AG08395 (cell line): ENCODE measurements at places on chromosomes 13 and 19.

DNA sequence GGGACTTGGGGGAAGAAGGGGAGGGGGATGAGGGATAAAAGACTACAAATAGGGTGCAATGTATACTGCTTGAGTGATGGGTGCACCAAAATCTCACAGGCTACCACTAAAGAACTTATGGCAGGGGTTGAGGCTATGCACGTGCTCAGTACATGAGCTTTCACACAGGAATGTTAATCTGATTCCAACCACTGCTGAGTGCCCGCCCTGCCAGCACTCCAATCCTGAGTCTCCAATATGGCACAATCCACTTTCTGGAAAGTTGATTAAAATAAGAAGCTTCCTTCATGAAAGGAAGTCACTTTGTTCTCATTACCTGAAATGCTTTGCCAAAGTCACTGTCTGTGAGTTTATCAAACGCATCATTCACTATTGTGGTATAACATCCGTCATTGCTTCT lies 463.0 kb downstream of the IRS2 start:
- DNase-seq = no peak

DNA sequence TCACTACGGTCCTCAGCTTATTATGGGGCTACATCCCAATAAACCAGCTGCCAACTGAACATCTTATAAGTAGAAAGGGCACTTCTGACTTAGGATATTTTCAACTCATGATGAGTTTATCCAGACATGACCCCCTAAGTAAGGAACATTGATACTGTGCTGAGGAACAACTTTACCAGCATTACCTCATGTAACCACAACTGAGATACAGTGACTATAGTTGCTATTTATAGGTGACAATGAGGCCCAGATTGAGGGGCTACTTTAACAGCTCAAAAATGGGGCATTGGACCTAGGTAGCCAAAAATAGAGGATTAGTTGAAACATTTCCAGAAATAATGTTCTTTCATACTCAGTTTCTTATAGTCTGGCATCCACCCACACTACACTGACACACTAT lies 26.8 kb downstream of the SKA3 start:
- DNase-seq = no peak

- no peak for DNase-seq
Observed at GRCh38 chr19:33499671-33500506, 21.7 kb downstream of the PEPD start.

GRCh38 chr13:44089452-44089851 lies 209.7 kb downstream of the LACC1 start:
- no peak for DNase-seq

DNA sequence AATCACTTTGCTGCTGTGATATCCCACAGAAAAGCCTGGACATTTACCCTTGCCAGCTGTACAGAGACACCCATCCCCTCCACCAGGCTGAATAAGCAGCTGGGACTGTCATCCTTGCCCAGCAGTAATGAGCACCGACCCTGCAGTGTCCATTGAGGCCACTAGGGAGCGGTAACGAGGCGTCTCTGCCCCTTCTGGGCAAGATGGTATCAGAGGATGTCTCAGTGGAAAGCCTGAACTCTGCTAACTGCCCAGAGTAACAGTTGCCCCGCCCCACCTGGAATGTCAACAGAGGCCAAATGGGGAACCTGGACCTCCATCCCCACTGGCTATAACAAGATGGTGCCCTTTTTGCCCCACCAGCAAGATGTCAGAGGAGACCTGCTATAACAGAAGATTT lies 22.8 kb upstream of the CEACAM20 start:
- peak; percentile 30 for DNase-seq

- no peak for DNase-seq
Observed at GRCh38 chr13:21060338-21061028, 903 bp downstream of the LATS2 start.

DNA sequence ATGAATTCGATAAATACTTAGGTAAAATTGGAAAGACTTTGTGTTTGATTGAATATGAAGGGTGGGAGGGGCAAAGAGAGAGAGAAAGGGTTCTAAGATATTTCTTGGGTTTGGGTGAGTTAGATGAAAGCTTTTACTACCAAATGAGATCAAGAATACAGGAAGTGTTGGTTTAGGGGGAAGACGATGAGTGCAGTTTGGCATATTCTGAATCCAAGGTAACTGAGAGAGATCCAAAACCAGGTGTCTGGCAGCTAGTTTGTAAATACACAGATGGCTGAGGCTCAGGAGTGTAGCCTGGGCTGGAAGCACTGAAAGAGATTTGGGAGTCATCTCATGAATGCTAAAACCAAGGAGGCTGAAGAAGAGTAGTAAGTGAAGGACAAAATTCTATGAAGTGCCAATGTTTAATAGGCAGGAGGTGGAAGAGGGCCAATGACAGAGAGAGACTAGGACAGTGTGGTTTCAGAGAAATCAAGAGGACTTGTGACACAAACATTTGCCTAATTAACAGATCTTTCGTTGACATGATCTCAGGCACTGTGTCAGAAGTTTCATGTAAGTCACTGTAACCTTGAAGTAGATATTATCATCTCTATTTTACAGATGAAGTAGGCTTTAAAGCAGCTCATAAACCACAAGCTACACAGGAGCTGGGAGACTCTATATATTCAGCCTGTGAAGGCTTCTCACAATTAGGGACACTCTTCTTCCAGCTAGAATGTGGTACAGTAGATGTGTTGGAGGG lies 70.2 kb upstream of the ZDHHC20 start:
- no peak for DNase-seq

DNA sequence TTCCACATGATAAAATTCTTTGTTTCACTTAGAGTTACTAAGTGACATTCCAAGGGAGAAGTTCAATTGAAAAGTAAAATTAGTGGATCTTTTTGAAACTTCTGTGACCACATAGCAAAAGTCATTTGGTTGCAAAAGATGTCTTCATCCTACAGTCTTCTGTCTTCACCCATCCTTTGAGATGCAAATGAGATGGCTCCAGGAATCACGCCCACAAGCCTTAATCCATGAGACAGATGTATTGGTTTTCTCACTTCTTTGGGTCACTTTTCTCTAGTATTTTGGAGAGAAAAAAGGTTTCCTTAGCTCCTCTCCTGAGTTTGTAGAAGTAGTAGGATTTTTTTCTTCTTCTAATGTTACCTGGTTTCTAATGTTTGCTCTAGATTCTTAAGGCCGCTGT lies 259.5 kb upstream of the SLC10A2 start:
- DNase-seq = no peak

DNA sequence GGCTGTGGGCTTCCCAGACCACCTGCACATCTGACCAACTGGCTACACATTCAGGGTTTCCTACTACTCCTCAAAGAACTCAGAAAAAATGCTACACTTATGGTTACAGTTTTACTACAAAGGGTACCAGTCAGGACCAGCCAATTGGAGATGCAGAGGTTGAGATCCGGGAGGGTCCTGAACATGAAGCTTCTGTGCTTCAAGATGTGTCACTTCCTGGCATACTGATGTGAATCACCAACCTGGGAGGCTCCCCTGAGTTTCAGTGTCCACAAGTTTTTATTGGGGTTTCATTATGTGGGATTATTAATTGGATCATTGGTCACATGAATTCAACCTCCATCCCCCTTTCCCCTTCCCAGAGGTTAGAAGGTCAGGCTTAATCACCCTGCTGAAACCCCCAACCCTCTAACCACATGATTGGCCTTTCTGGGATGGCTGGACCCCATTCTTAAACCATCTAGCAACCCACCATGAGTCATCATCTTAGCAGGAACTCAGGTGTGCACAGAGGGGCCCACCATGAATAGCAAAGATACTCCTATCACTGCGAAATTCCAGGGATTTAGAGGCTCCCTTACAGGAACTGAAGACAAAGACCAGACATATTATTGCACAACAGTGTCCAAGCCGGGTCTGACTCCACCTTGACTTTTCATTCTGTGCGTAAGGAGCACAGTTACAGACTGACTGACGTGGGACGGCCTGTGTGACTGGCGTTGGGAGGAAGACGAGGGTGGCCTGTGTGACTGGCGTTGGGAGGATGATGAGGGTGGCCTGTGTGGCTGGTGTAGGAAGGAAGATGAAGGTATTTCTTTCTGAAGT lies 90.7 kb downstream of the ATP8A2 start:
- no peak for DNase-seq

GRCh38 chr19:3361384-3362216 lies 4.8 kb upstream of the NFIC start:
- no peak for DNase-seq

GRCh38 chr19:49605605-49606004 lies 14.6 kb downstream of the PRR12 start:
- no peak for DNase-seq

DNA sequence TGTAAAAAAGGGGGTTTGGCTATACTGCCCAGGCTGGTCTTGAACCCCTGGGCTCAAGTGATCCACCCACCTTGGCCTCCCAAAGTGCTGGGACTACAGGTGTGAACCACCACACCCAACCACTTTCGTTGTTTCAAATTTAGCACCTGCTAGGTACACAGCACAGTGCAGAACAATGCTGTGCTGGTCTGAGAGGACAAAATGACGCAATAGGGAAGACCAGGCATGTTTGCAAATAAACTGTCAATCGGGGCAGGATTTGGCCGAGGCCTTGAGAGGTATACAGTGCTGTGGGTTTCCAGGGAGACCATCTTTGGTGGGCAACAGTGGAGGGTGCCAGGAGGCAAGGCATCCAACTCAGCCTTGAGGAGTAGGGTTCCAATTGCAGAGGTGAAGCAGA lies 37.0 kb downstream of the ATP12A start:
- no peak for DNase-seq

DNA sequence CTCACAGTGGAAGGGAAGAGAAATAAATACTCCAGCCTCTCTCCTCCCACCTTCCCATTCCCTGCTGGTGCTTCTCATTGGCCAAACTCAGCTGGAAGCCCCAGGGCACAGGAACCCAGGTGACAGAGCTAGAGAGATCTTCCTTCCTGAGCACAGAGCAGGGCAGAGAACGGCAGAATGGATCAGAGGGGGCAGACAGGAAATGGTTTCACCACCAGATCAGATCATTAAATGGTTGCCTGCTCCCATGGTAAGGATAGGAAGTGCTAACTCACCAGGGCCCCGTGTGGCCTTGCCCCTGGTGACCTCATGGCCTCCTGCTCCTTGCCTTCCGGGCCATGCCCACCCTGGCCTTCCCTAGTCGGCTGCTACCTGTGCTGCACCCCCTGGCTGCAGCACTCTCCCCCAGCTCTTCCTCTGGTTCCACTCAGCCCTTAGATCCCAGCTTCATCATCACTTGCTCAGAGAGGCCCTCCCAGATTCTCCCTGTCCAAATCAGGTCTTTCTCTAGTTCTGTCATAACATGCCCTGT lies 108.7 kb downstream of the DPF1 start:
- DNase-seq = no peak

DNA sequence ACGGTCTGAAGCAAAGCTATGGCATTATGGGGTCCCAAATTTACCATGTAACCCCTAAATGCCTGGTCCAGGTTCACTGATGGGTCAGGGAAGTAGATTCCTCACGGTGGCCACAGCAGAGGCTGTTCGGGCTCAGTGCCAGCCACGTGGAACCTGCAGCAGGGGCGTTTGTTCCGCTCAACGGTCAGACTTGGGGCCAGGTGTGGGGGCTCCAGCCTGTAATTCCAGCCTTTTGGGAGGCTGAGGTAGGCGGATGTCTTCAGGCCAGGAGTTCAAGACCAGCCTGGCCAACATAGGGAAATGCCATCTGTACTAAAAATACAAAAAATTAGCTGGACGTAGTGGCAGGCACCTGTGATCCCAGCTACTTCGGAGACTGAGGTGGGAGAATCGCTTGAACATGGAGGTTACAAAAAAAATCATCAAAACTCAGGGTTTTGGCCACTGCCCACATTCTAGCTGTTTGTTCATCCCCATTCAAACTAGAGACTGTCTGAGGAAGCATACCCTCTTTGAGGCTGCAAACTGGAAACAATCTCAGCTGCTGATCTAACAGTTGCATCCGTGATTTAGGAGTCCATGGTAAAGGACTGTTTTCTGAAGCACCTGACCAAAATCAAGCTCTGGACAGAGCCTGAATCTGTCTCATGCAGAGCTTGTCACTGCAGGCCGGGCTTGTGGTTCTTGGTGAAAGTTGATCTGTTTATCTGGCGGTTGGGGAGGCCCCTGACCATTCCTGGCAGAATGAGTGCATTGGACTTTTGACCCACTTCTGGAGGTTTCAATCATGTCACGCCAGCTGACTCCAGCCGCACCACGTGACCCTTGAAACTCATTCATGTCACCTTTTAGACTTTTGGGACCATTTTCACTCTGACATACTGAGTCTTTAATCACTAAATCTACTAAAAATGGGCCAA lies 30.2 kb upstream of the ZNF331 start:
- no peak for DNase-seq

DNA sequence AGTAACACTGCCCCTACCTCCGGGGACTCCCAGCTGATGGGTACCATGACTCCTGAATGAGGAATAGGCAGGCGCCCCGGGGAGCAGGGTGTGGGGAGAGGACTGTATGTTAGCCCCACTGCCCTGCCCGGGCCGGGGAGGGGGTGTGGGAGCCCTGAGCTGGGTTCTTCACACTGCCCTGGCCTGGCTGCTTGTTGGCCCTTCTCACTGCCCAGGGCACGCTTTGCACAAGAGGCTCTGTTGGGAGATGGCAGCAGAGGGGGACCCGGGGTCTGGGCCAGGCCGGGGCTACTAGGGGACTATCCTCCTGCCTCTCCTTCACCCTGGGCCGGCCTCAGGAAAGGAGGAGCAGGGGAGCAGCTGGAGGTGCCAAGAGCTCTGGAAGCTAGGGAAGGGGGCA lies 19.3 kb upstream of the KCTD15 start:
- DNase-seq = no peak

DNA sequence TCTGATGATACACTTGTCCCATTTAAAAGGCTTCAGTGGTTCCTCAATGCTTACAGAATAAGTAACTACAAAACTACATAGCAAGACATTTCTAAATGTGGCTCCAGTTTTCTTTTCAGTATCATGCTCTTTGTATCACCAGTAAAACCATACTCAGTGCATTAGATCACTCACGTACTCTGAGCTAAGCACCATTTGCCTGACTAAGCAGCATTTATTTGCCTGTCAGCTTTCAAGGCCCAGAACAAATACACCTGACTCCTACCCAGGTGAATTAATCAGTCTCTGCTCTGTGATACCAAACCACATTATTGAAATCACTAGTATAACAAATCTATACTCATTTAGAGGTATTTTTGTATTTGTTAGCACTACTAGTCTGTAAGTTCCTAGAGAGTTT lies 47.4 kb upstream of the PCDH20 start:
- no peak for DNase-seq

GRCh38 chr13:98309569-98310335 lies 132.7 kb upstream of the RNF113B start:
- DNase-seq = no peak

GRCh38 chr13:63737418-63737817 lies 2321.8 kb upstream of the PCDH20 start:
- no peak for DNase-seq

DNA sequence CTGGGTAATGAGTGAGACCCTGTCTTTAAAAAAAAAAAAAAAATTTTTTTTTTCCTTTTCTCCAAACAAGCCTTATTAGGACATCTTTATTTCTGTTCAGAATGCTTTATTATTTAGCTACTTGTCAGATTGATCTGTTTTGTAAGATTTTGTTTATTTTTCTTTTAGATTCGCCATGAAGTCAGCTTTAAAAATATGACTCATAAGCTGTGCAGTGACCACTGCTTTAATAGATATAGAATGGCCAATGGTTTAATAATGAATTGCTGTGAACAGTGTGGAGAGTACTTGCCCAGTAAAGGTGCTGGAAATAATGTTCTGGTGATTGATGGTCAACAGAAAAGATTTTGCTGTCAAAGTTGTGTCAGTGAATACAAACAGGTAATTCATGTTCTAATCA lies 47.7 kb downstream of the ZMYM2 start:
- no peak for DNase-seq

- DNase-seq = no peak
Observed at GRCh38 chr19:17391371-17392151, 2.4 kb downstream of the CCDC194 start.
